ENCODE measurements at places on chromosomes 4 and X.

DNA sequence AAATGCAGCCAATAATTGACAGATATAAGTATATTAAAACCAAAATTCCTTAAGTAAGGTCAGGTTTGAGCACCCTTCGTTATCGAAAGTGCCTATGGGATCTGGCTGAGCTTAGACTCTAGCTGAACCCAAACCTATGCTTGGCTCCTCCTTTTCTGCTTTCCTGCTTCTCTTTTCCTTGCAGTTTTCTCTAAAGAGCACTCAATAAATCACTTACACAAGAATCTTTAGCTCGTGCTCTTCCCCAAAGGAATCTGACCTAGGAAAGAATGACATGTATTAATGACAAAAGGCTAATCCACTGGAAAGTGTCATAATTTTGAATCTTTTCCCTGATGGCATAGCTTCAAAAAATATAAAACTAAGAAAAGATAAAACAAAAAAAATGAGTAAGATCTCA, 282.7 kb downstream of the DKK2 start:
- no peak for DNase-seq

DNA sequence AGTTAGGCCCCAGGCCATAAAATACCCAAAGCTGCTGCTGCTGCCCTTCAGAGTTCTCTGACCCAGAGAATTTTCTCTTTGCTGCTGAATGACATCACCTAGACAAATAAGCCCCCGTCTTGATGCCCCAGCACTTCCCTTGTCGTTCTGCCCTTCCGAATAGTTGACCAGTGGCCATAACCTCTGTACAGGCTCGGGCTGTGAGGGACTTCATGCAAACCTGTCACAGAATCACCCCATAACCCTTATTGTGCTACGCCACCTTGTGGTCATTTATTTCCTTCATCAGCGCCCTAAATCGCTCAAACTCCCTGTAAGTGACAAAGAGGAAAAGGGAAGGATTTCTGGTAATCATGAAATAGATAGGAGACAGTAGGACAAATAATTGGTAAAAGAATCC, 18.8 kb downstream of the SPACA5 start:
- DNase-seq, result no peak

GRCh38 chr4:140968371-140968770, 164.9 kb downstream of the RNF150 start:
- no peak for DNase-seq

DNA sequence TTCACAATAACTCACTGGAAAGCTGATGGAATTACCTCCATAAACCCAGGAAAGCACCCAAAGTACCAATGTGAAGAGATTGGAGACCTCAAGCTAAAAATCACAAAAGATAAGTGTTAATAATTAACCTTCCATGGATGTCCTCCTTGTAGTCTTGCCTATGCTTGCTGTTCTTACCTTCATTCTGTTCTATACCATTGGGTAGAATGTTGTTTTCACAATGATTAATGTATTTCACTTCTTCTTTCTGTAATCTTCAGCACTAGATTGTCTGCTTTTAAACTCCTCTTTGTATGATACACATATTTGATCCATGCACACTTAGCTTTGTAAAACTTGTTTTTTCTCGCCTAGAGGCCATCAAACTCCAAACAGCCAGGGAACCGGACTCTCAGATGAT, 570.3 kb downstream of the RAPGEF2 start:
- no peak for DNase-seq

GRCh38 chr4:40292313-40292759, 42.8 kb upstream of the CHRNA9 start:
- DNase-seq, result no peak

DNA sequence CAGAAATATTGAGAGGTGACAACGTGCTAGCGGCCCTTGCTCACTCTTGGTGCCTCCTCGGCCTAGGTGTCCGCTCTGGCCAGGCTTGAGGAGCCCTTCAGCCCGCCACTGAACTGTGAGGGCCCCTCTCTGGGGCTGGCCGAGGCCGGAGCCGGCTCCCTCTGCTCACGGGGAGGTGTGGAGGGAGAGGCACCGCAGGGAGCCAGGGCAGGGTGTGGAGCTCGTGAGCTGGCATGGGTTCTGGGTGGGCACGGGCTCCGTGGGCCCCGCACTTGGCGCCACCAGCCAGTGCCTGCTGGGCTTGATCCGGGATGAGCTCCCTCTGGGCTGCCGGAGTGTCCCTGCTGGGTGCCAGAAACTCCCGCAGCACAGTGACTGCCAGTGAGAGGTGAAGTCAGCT, 16.0 kb upstream of the VAMP7 start:
- no peak for DNase-seq

Measured in stimulated activated CD4-positive, alpha-beta T cell treated with anti-CD3 and anti-CD28 coated beads, Interleukin-2, amount 100 ng/mL, for 48 hours (primary cell).